ENCODE measurements at places on chromosomes 3 and 15.

GRCh38 chr3:93924491-93924890 lies 49.2 kb downstream of the PROS1 start:
- no peak for DNase-seq

GRCh38 chr3:178518660-178519396 lies 17.4 kb upstream of the KCNMB2 start:
- DNase-seq = no peak

DNA sequence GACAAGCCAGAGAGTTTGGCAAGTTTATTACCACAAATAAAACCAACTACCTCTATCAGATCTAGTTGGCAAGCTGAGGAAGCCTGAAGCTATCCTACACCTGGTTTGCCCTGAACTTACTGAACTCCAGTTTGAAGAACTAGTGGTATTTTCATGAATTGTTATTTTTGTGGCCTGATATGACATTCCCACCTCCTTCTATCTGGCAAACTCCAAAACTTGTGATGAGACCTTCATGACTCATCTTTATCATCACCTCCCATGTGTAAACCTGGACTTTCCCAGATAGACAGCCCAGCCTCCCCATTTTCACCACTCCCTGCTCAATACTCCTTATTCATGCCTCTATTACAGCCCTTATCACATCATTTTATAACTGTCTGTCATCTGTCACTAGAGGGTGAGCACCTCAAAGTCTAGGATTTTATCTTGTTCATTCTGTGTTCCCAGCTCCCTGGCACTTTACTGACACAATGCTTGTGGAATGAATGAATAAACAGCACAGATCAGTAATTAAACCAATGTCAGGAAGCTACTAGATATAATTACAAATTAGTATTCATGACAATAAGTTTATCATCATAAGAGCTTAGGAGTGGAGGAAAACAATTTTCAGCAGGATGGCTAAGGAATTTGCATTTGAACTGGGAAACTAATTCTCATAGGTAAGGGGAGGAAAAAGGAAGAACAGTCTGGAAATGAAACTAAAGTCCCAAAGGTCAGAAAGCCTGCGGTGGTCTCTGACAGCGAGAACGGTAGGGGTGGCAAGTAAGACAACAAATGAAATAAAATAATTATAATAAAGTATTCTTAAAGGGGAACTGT lies 13.2 kb upstream of the TRANK1 start:
- peak; percentile 27 for DNase-seq

DNA sequence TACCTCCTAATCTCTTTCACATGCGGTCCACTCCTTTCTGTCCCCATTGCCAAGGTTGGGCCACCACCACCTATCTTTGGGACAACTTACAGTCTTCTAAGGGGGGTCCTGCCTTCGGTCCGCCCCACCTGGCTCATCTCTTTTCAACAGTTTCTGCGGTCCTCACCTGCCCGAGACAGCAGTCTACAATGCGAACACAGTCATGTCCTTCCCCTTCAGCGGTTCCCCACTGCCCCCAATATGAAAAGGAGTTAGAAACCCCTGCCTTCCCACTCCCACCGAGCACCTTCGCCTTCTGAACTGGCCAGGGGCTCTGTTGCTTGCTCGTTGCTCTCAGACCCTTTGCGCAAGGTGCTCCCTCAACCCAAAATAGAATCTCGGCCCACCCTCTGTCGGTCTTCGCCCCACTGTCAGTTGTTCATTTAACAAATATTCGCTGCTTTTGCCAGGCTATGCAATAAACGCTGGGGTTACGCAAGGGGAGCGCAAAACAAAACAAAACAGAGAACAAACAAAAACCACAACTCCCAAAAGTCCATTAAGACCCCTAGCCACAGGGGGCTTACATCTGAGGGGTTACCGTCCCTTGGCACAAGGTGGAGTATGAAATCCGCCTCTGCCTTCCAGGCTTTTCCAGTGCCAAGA lies 611 bp upstream of the FANCI start:
- DNase-seq = peak; percentile 7

GRCh38 chr3:8760506-8760905 lies 8.9 kb downstream of the OXTR start:
- DNase-seq = no peak

DNA sequence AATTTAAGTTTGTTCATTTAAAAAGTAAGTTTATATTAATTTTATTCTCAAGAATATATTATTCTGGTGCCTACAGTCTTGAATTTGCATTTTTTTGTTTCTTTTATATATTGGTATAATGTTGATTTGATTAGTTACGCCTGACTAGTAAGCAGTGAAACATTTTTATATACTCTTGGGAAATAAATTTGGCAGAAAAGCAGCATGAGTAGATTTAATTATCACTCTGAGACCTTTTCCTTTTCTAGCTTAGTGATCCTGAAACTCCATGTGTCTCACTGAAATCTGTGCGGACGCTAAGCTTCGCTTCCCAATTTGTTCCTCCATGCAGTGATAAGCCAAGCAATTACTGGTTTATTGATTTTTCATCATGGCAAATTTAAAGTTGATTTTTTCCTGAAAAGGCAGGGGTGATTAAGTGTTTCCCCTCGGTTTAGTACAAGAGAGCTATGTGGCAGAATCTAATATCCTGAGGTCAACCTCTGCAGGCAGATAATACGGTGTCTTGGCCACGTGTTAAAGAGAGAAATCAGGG lies 87.2 kb upstream of the MLF1 start:
- DNase-seq = no peak

DNA sequence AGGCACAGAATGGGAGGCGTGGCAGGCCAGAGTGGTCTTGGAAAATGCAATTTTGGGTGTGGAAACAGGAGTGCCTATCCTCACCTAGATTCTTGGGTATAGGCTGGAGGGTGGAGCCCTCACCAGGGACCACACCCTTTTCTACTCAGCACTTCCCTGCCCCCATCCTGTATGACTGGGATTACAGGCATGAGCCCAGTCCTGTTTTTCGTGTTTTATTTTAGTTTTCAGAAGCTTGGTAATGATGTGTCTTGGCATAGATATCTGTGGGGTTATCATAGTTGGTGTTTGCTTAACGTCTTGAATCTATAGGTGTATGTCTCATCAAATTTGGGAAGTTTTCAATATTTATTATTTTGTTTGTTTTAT lies 248.7 kb upstream of the CBLB start:
- no peak for DNase-seq

DNA sequence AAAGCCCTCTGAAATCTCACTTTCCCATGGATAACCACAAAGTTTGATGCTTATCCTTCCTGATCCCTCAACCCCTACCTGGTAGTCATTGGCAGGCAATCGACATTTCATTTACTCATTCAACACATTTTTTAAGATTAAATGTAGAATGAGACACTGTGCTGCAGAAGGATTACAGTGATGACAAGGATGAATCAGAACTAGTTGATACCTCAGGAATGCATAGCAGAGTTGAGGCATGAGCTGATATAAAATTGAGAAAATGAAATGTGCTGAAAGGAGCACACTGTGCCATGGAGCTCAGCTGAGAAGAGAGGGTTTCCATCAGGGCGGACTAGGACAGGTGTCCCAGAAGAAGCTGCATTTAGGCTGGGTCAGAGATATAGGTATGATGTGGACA lies 48.9 kb upstream of the ACTL6A start:
- no peak for DNase-seq

DNA sequence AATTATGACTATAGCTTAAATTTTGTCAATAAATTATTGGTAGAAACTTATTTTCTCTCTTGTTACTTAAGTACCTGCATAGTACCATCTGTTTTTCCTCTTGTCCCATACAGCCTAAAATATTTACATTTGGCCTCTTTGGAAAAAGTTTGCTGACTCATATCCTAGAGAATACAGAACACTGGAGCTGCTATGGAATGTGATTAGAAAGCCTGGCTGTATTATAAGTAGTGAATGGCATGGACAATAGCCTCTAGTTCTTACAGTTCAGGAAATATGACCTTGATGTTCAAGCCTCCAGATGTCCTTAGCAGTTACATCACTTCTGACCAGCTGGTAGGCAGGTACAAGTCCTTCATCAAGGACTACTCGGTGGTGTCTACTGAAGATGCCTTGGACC lies 28.3 kb downstream of the ST8SIA2 start:
- DNase-seq = no peak

GRCh38 chr15:42800731-42801474 lies 64.0 kb upstream of the CDAN1 start:
- no peak for DNase-seq

DNA sequence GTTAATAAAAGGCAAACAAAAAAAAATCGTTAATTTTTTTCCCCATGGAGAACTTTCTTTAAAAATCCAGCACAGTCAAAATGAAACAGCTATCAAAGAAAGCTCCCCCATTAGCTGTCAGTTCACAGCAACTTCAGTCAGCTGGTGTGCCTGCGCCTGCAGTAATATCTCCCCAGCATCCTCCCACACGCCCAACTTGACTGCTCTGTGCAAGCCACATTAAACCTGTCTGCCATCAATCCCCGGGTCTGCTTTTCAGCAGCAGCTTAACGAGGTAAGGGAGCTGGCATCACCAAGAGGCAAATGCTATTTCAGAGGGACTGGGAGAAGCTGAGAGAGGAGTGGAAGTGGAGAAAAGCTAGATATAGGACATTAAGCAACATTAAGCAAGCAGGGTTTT lies 337.5 kb downstream of the GAP43 start:
- no peak for DNase-seq

- no peak for DNase-seq
Measured at GRCh38 chr3:154236331-154236730, 88.0 kb downstream of the DHX36 start.

DNA sequence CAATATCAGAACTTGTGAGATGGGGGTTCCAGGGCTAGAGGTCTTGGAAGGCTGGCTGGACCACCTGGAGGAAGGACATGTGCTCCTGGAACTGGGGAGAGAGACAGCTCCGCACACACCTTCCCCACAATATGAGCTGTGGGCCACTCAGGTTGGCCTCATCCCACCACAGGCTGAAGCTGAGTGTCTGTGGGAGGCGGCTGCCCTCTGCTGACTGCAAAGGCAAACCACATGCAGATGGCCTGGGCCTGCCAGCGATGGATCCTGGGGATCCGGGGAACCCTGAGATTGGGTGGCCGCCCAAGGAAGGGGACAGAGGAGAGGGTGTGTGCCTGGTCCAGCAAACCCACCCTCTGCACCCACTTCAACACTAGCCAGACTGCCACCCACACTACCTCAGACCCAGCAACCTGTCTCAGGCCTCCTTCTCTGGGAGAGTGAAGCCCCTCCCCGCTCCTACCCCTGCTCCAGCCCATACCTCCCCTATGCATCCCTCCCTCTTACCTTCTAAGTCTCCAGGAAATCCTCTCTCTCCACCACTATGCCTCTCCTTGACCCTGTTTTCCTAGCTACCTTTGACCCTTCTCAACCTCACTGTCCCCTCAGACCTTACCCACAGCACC lies 44.8 kb downstream of the CYP11A1 start:
- peak; percentile 53 for DNase-seq

GRCh38 chr3:23752126-23752525 lies 53.6 kb upstream of the UBE2E1 start:
- no peak for DNase-seq

- peak; percentile 75 for DNase-seq
Measured at GRCh38 chr3:45760878-45761711, 35.2 kb downstream of the SLC6A20 start.

DNA sequence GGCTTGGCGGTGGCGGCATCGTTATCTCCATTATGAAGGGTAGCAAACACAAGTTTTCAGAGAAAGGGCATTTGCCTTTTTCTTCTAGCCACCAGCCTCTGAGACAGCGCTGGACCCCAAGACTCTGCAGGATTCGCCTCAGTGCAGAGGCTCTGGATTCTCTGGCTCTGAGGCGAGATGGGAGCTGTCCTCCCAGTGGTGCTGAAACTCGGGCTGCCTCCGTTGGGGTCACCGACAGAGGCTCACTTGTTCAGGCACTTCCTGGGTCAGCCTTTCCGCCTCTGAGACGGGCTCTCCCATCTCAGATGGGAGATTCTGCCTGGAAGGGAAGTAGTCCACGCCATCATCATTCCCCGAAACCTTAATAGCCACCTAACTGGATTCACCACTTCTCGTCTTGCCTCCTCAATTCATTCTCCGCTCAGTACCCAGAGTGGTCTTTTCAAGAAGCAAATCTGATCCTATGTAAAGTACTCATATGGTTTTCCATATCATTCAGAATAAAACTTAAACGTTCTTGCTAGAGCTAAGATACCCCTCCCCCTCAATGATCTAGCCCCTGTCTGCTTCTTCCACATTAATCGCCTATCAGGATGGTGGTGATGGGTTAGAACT lies 76.9 kb downstream of the RHCG start:
- DNase-seq = peak; percentile 54

GRCh38 chr3:187321766-187322165 lies 30.2 kb upstream of the MASP1 start:
- DNase-seq = no peak
